AG09319 (cell line): ENCODE measurements at places on chromosomes 4 and X.

GRCh38 chrX:19673375-19674040 lies 158.2 kb upstream of the MAP3K15 start:
- peak; percentile 76 for DNase-seq

- no peak for DNase-seq
These were observed 212.8 kb downstream of the SPANXN3 start for GRCh38 chrX:143304518-143304917.

DNA sequence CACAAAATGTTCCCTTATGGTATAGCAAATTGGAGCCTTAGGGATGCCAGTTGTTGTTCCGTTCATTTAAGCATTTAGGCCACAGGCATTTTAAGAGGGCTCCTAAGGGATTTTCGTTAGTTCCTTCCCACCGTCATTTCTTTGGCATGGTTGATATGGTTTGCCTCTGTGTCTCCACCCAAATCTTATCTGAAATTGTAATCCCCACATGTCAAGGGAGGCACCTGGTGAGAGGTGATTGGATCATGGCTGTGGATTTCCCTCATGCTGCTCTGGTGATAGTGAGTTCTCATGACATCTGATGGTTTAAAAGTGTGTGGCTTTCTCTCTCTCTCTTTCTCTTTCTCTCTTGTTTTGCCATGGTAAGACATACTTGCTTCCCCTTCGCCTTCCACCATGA lies 104.1 kb downstream of the ASB9 start:
- DNase-seq = no peak

DNA sequence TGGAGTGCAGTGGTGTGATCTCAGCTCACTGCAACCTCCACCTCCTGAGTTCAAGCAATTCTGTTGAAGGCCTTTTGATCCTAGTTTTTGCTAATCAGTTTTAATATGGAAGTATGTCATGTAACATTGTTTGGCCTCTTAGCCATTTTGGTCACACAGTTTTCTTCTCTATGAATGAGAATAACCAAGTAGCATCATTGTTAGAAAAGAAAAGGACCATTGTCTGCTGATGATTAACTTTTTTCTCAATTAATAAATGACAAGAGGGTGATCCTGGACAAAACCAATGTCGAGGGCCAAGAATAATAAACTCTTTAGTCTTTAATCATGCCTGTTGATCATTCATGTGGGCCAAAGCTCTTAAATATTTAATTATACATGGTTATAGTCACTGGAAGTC lies 289.3 kb upstream of the MAGEB2 start:
- no peak for DNase-seq

GRCh38 chrX:9635368-9635767 lies 130.3 kb downstream of the GPR143 start:
- DNase-seq = no peak
